Heart left ventricle (tissue), 16 donors: ENCODE measurements at places on chromosomes 12 and 14. TPM values are rescaled to one million over a fixed set of nuclear protein-coding genes. Genes with fewer than 3 reads are reported as not detected.

- DNase-seq, result no peak
Measured at GRCh38 chr12:80192087-80192486, 92.8 kb downstream of the OTOGL start.

GRCh38 chr12:113900716-113901115 lies 65.4 kb downstream of the RBM19 start:
- DNase-seq, result no peak

DNA sequence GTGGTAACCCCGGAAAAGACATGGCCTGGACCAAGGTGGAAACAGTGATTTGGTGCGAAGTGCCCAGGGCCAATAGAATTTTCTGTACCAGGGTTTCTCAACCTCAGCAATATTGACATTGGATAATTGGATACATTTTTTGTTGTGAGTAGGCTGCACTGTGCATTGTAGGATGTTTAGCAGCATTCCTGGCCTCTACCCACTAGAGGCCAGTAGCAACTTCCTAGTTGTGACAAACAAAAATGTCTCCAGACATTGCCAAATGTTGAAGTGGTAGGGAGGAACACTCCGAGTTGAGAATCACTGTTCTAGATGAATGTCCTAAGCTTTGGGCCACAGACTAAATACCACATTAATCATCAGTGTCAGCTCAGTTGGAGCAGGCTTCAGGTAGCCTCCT lies 6.2 kb upstream of the CGRRF1 start:
- no peak for DNase-seq

DNA sequence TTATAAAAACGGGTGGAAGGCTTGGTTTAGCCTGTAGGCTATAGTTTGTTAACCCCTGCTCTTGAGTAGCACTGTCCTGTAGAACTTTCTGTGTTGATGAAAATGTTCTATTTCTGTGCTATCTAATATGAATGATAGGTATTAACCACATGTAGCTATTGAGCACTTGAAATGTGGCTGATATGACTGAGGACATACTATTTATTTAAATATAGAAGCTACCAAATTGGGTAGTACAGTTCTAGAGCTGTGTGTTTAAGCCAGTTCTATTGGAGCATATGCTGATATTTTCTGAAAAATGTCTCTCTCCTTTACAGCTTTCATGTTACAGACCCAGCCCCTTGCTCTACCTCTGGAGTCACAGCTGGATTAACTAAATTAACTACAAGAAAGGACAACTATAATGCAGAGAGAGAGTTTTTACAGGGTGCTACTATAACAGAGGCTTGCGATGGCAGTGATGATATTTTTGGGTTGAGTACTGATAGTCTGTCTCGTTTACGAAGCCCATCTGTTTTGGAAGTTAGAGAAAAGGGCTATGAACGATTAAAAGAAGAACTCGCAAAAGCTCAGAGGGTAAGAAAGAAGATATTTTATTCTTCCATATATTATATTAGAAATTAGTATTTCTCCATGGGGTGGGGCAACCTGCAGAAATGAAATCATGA lies 17.6 kb downstream of the RAB3IP start:
- no peak for DNase-seq

Gene SCN8A
- 0.62 TPM for total RNA-seq

Gene ZNF385A
- total RNA-seq, result 5.1 TPM
